ENCODE measurements at places on chromosomes 7 and 10.

DNA sequence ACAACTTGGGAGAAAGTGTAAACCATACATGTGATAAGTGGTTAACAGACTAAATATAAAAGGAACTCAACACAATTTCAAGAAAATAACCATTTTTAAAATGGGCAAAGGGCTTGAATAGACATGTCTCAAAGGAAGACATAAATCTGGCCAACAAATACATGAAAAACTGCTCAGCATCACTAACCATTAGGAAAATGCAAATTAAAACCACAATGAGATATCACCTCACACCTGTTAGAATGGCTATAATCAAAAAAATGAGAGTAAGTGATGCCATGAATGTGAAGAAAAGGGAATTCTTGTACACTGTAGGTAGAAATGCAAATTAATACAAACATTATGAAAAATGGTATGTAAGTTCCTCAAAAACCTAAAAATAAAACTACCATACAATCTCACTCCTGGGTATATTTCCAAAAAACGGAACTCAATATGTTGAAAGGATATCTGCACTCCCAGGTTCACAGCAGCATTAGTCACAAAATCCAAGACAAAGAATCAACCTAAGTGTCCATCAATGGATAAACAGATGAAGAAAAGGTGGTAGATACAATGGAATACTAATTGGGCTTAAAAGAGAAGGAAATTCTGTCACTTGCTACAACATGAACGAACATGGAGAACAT, 5.6 kb downstream of the SNX13 start:
- no peak for DNase-seq

DNA sequence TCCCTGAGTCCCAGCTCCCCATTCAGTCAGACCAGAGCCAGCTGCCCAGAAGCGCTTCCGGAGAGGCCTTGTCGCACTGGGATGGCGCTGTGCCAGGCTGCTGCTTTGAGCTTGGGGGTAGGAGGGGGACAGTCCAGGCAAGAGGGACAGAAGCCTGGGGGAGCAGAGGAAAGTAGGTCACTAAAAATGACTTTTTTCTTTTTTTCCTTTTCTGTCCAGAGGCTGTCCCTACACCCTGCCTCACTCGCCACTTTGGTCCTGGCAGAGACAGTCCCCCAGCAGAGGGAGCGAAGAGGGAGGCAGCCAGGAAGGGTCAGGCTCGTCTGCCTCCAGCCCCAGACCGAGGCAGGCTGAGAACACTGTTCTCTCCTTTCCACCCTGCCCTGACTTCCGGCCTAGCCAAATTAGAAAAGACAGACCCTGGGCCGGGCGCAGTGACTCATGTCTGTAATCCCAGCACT, 15.8 kb upstream of the TRIM8 start:
- DNase-seq: no peak

DNA sequence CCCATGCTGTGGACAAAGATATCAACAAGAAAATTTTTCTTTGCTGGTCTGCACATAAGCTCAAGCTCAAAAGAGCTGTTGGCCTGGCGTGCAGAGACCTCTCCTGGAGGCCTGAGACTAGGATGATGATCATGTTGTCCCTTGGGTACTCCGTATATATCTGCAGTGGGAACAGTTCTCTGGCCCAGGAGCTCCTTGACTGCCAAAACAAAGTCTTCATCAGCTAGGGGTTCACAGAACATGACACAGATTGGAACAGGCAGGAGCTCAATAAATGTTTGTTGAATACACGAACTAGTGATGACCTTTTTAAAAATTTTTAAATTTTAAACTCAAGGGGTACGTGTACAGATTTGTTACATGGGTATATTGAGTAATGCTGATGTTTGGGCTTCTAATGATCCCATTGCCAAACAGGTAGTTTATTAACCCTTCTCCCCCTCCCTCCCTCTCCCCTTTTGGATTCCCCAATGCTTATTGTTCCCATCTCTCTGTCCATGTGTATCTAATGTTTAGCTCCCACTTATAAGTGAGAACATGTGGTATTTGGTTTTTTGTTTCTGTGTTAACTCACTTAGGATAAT, 49.1 kb downstream of the ZNF783 start:
- no peak for DNase-seq

DNA sequence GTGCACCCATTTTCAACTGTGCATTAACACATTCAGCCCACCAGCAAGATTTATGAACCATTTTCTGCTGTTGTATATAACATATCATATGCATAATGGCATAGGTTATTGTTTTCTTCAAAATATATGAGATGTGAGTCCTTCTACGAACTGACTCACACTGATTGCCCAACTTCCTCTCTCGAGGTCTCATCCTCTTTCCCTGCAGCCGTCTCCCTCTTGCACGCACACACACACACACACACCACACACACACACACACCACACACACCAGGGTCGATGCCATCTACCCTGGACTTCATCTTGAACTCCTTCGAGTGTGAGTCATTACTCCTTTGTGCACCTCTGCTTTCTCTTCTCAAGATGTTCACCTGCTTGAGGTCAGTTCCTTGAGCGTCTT, 36.7 kb downstream of the EGFR start:
- no peak for DNase-seq

DNA sequence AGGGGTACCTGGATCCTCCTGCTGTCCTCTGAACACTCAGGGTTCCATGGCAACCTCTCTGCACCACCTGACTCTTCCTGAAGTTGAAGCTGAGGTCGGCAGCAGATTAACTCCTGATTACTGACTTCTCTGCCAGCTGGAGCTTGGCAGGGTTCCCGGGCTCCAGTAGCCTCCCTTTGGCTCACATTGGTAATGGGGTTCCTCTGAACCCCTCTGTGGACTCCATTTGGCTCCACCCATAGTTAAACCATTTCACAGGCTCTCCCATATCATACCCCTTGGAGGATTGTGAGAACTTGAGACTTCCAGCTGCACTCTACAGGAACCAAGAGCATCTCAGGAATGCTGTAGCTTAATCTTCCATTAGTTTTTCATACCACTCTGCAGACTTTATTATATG, 292.5 kb downstream of the HDAC9 start:
- no peak for DNase-seq

GRCh38 chr10:63627881-63628296, 106.7 kb downstream of the REEP3 start:
- no peak for DNase-seq

DNA sequence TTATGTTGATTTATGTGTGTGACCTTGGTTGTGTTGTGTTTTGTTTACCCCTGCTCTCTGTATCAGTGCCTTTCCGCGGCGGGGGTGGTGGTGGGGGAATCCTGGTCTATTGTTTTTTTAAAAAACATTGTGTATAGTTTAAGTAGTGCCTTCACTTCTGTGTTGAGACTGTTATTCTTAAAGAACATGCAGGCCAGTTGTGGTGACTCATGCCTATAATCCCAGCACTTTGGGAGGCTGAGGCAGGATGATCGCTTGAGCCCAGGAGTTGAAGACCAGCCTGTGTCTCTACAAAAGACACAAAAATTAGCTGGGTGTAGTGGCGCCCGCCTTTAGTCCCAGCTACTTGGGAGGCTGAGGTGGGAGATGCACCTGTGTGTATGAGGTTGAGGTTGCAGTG, 429.0 kb upstream of the LRGUK start:
- DNase-seq: no peak

DNA sequence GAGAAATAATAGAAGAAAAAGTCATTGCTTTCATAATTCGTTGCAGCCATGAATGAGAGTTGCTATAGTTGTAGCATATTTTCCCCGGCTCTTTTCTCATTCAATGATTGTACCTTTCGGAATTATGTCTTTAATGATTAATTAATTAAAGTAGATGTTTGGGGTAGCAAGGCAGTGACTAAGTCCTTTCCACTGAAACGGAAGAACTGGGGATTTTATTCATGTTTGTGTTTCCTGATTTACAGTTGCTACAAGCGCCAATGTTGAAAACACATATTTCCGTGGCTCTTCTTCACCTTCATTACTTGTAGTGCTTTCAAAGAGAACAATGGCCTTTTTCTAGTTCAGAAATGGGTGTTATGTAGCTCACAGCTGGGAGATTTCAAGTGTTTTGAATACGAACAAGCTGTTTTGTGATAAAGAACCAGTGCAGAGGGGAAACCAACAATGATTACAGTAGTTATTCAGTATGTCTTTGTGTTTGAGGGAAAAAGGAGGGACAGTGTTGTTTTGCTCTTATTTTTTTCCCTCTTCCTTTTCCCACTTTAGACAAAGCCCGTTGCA, 153.5 kb downstream of the NSUN6 start:
- DNase-seq: no peak

DNA sequence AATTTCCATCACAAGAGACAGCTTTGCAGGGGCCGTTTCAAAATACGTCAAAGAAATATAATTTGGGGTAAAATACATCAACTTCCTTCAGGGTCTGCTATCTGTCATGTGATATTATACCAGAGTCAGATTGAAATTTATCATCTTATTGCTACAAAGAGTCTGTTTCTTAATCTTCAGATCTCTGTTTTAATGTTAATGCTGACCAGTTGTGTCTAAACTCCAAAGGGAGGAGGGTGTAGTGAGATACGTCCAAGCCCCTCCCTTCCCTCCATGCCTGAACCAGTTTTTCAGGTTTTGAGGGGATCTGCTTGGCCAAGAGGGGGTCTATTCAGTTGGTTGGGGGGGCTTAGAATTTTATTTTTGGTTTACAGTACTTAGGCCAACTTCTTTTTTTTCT, 891.6 kb downstream of the GRM8 start:
- DNase-seq: no peak

DNA sequence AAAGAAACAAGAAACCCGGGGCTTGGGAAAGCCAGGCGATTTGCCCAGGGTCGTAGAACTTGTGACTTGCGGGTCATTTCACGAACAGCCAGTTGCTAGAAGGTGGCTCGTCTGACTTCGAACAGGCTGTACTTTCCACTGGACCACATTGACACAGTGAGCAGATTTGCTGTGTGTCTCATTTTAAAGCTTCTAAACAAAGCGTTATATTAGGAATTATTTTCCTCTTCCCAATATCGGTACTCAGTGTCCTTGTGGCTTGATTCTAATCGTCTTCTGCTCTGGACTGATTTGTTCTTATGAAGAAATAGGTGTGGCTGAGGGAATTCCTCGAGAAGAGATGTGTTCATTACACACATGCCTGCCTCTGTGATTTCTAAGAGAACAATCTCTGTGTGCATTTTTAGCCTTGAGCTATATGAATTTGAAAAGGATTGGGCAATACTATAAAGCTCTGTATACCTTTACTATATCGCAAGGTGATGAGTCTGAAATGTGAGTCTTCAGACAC, 150.0 kb upstream of the PRR15 start:
- DNase-seq: no peak

DNA sequence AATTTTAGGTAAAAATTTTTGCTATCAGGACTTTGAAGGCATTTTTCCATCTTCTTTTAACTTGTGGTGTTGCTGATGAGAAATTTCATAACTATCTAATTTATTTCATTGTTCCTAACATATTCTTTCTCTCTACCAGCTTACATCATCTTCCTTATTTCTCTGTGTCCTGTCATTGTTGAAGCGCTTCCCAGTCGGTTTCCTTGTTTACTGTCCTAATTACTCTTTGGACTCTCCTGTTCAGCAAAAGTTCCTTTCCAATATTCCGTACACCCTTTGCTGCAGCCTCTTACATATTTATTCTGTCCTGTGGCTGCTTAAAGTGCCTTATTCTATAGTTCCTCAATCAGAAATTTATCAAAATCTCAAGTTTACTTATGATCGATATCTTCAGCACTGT, 609.0 kb upstream of the FZD8 start:
- DNase-seq: no peak

DNA sequence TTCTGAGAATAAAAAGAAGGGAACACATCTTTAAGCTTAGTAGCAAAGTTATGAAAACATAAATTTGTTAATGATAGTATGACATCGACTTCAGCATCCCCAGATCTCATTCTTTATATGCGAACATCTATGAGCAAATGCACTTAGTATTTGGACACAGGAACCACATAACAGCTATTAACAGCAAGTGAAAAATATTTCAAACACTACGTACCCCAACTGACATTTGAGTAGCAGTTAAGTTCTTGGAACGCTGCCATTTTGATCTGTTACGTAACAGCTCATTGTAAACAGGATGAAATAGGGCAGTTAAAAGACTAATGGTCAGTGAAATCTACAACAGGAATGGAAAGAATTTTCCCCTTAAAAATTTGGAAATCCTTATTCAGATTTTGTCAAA, 428.9 kb downstream of the TNS3 start:
- no peak for DNase-seq

DNA sequence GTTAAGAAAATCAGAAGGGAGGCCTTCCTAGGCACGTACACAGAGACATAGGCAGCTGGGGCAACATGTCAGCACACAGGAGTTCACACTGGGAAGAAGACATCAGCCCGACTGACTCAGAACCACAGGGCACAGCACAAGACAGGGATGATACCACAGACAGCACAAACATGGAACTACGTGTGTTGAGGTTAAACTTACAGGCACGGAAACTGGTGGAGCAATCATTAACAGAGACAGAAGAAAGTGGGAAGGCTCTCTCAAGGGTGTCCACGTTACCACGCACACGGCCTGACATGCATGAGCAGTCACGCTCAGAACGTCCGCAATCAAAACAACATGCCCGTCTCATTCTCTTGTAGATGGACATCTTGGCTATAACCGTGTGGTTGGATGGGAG, 636.4 kb downstream of the KCNMA1 start:
- DNase-seq: no peak

- no peak for DNase-seq
Measured at GRCh38 chr7:39910108-39910869, 39.8 kb upstream of the CDK13 start.

All from GM12864 (cell line).